ENCODE measurements at places on chromosomes 4 and X.

DNA sequence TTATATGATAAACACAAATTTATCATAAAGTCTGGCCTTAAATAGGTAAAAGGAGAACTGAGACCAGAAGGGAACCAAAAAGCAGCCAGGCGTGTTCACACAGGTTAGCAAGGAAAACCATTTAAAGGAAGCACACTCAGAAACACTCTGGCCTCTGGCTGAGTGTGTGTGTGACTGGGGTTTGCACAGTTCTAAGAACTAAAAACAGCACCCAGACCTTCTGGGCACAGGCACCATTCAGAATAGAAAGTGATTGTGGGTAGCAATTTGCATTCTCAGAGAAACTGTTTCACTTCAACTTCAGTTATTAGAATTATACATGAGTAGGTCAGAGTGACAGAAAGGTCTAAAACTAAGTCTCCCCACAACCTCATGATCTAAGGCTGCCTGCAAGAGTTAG, 10.0 kb downstream of the GPR82 start:
- DNase-seq: no peak

GRCh38 chrX:80747832-80748231, 61.8 kb downstream of the BRWD3 start:
- DNase-seq: no peak

DNA sequence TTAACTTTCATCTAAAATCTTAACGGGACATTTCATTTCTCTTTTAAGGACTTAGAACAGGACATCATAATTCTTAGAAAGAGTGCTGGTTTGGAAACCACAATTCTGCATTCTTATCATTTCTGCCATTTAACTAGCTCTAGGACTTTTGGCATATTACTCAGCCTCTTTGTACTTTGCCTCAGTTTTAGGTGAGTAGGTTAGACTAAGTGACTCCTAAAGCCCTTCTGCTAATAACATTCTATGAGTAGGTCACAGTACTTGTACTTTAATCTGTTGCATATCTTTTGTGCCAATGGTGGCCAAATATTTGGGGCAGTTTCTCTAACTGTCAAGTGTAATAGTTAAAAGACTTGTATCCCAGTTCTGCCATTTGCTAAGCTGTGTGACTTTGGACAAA, 115.4 kb upstream of the NUDT6 start:
- DNase-seq: peak; percentile 46

- DNase-seq: no peak
Measured at GRCh38 chrX:53718073-53718472, 31.6 kb upstream of the HUWE1 start.

- no peak for DNase-seq
Measured at GRCh38 chr4:57137261-57137660, 27.1 kb upstream of the IGFBP7 start.

GRCh38 chr4:52234561-52235440, 183.7 kb downstream of the SPATA18 start:
- peak; percentile 36 for DNase-seq

GRCh38 chr4:68342134-68342533, 7.8 kb downstream of the YTHDC1 start:
- DNase-seq: no peak

GRCh38 chr4:111027526-111027925, 404.6 kb upstream of the PITX2 start:
- no peak for DNase-seq

GRCh38 chrX:132676102-132676501, 187.3 kb upstream of the MBNL3 start:
- no peak for DNase-seq

DNA sequence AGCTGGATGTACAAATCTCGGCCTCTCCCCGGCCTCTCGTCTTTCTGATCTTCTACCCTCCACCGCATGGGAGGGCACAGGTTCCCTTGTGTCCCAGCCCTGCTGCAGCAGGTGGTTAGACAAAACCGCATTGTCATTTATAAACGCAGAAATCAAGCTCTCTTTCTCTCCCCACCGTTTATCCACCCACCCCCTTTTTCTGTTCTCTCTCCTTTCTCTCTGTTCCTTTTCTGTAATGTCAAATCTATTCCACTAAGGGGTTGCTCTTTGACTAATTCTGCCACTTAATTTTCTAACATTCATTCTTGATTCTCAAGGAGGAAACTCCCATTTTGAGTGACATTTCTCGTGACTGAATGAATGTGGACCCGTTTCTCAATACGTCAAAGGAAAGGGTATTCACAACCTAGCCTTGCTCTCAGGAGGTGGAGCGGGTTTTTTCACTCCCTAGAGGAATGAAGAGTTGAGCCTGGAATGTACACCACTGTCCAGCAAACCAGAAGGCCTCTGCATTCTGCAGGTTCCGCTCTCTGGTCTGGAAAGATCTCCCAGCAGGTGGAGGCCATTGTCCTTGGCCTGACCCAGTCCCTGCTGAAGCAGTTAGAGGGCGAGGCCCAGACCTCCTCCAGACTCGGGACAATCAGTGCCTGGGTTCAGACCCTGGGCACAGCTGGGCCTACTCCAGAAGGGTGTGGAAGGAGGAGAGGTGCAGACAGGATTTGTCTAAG, 70.9 kb upstream of the ENPP6 start:
- DNase-seq: no peak
